Muscle of arm (tissue), 14 donors: ENCODE measurements at places on chromosomes 11 and 22. TPM values are rescaled to one million over a fixed set of nuclear protein-coding genes. Genes with fewer than 3 reads are reported as not detected.

Gene TMPRSS13
- 0.14 TPM for polyA plus RNA-seq

Gene CACNA1I
- polyA plus RNA-seq, result 0.16 TPM

Gene MS4A1
- polyA plus RNA-seq, result 0.67 TPM

Gene C11orf97
- polyA plus RNA-seq, result not detected

Gene CNGA4
- polyA plus RNA-seq, result 0.11 TPM

Gene RTN4RL2
- polyA plus RNA-seq, result 11.5 TPM

Gene ANO1
- polyA plus RNA-seq, result 13.4 TPM

Gene RDX
- polyA plus RNA-seq, result 91.7 TPM

Gene HTR3B
- polyA plus RNA-seq, result 0.11 TPM

Gene PHETA2
- polyA plus RNA-seq, result 22.2 TPM

Gene MMP27
- 2.5 TPM for polyA plus RNA-seq

Gene TMPRSS4
- 0.08 TPM for polyA plus RNA-seq

- DNase-seq, result no peak
These were observed 475.1 kb downstream of the NELL1 start for GRCh38 chr11:21144531-21144930.

GRCh38 chr11:76793391-76794291 is 10.5 kb downstream of the TSKU start:
- no peak for DNase-seq

- no peak for DNase-seq
These were observed 16.2 kb downstream of the API5 start for GRCh38 chr11:43327987-43328386.

GRCh38 chr11:117477721-117478120 is 150.1 kb downstream of the CEP164 start:
- no peak for DNase-seq

DNA sequence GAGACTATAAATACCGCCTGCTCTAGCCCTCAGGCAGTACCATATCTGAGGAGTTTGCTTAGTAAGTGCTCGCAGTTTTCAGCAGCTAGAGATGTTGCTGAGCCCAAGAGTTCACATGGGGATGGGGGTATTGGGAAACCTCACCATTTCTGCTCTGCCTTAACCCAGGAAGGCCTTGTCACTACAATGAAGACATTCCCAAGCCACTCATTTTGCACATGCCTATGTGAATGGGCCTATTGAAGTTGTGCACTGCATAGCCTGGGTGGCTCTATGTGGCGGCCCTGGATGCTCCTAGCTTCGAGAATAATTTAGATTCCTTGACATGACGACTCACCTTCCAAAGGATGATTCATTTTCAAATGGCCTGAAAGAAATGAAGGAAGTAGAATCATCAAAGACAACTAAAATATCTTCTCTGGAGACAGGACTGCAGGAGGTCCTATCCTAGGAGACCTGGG is 163.4 kb downstream of the ADAMTS15 start:
- DNase-seq, result no peak

DNA sequence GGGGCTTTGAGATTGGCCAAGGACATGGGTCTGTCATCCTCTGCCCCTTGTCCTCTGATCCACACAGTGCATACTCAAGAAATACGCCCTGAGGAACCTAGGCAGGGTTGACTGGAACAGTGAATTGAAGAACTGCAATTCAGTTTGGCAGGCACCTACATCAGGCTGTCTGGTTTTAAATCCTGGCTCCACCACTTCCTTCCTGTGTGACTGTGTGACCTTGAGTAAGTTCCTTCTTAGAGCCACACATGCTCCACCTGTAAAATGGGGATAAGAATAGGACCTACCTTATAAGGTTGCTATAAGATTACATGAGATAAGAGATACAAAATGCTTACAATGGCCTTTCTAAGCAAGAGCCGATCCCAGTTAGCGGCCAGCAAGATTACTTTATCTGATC is 15.8 kb upstream of the TCF20 start:
- no peak for DNase-seq

DNA sequence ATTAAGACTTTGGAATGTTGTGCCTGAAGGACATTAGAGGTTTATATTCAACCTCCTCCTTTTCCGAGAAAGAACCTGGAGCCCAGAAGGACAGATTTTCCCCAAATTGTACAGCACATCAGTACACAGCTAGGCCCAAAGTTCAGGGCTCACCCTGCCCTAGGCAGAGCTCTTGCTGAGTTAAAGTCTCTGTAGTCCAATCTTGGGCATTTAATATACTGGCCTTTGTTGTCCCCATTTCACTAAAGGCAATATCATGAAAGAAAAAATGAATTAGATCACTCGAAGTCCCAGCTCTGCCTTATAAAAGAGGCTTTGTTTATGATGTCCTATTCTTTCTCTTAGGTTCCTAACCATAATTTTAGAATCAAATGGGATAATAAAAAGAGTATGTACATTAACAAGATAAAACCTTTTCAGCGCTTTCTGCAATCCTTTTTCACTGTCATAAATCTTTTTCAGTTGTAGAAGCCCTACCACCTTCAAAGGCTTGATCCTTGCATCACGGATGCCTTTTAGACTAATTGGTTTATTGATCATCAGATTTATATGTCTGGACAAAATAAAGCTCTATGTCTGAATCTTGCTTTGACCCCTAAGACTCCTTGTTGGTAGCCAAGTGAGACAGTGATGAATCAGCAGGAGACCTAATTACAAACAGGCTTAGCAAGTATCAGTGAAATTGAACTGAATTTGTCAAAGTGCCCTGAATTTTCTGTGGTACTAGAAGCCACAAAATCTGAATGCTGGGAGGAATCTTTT is 39.8 kb downstream of the RELT start:
- no peak for DNase-seq

DNA sequence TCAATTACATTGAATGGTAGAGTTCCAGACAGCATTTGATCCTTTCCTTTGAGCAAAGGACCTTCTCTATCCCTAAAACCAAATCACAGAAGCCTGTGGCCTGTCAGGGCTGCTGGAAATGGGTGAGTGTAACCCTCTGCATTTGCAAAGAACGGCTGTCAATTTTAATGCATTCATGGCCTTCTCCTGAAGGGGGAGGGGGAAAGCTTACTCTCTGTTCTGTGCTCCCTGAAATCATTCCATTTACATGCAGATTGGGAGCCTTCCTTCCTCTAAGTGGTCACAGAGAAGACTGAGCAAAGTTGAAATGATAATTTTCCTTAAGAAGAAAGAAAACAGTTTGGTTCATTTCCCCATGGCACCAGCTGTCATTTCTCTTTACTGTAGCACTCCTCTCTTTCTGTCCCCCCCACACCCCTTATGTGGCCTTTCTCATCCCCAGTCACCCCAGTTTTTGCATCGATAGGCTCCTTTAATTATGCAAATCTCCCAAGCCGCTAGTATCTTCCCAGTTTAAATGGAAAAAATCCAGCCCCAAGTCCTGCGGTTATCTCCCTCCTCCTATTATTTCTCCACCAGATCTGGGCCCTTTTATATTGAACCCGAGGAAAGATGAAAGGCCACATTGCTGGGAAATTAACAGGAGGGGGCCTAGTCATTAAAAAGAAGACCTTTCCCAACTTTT is 109.4 kb upstream of the KIRREL3 start:
- DNase-seq, result no peak

GRCh38 chr11:2867722-2868505 is 17.7 kb downstream of the CDKN1C start:
- no peak for DNase-seq

- peak; percentile 69 for DNase-seq
These were observed 113.6 kb upstream of the ANO5 start for GRCh38 chr11:22079133-22079872.

- no peak for DNase-seq
These were observed 1.4 kb downstream of the CHKB start for GRCh38 chr22:50581031-50581949.

DNA sequence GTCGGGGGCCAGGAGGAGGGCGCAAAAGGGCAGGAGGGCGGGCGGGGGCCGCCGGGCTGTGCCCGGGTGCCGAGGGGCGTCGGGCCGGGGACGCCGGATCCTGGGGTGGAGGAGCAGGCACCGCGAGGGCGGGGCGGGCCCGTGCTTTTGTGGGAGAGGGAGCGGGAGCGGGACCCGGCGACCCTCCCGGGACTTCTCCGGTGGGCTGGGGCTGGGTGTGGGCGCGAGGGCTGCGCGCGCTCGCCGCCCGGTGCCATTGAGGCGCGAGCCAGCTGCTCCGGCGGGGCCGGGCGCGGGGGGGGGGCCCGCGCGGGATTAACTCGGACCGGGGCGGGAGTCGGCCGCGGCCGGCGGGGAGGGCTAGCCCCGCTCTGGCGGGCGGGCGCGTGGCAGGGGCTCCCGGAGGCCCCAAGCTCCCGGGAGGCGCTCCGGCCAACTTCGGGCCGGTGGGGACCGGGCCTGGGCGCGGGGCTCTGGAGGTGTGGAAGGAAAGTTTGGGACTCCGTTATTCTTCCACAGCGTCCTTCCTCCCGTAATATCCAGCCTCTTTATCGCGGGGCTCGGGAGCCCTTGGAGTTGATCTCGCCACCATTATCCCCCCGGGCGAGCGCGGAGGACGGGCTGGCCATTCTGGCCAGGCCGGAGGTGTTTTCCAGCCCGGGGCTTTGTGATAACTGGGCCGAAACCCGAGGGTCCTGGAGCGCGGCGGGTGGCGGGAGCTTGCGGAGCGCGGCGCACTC is 936 bp downstream of the CECR2 start:
- DNase-seq, result no peak

- DNase-seq, result no peak
These were observed 37.6 kb downstream of the ATXN10 start for GRCh38 chr22:45709060-45709739.

GRCh38 chr11:105155679-105156078 is 16.1 kb upstream of the CARD18 start:
- DNase-seq, result no peak

GRCh38 chr22:24201681-24202614 is 20.7 kb downstream of the SUSD2 start:
- no peak for DNase-seq

DNA sequence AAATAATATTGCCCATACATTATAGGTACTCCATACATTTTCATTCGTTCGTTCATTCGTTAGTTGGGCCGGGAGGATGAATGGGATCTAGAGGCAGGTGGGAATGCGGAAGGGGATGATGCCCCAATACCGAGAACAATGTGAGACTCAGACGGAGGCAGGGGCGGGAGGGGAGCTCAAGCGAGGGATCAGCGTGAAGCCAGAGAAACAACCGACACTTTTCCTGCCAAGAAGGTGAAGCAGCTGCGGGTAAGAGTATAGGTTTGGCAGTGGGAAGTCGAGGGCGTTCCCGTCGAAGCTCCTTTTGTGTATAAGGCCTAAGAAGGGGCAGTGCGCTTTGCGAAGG is 1.1 kb upstream of the ARHGEF17 start:
- DNase-seq, result no peak

- DNase-seq, result no peak
These were observed 39.3 kb downstream of the RIBC2 start for GRCh38 chr22:45452565-45453379.

DNA sequence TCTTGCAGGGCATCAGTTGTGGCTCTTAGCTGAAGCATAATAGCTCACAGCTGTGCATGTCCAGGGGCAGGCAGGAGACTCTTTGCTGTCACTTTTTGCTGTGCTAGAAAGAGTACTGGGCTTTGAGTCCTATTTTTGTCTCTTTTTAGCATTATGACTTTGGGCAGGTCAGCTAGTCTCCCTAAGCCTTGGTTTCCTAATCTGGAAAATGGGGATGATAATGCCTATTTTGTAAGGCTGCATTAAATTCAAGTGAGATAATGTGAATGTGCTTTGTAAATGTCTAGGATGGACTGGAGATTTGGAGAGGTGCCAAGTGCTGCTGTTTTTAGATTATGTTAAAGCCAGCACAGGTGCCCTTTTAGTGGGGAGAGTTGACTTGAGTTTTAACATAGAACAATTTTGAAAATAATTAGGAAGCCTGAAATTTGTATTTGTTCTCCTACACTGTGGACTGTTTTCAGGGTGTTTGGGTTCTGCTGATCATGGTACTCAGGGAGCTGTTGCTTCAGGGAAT is 19.1 kb downstream of the CABIN1 start:
- no peak for DNase-seq

DNA sequence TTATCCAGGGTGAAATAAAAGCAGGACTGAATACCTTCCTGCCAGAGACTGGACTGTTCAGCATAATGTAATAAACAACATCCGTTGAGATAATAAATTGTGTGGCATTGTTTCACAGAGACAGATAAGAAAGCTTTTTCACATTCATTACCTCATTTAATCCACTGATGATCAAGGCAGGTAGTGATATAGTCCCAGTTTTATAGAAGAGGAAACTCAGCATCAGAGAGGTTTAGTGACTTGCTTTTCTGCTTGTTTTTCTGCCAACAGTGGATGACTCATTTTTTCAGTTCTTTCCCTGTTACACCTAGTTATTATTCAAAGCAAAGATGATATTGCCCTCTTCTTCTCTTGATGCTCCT is 4.0 kb downstream of the MYO18B start:
- DNase-seq, result no peak

DNA sequence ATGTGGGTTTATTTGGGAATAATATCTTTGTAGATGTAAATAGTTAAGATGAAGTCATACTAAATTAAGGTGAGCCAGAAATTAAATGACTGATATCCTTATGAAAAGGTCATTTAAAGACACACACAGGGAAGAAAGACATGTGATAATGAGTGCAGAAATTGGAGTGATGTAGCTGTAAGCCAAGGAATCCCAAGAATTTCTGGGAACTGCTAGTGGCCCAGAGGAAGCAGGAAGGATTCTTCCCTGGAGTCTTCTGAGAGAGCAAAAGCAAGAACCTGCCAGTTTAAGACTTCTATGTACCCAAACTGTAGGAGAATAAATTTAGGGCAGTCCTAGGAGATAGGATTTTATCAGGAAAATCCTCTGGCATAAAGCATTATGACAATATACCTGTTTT is 66.9 kb downstream of the LRRC4C start:
- DNase-seq, result no peak

- DNase-seq, result no peak
These were observed 492.8 kb downstream of the INSC start for GRCh38 chr11:15607361-15608036.

DNA sequence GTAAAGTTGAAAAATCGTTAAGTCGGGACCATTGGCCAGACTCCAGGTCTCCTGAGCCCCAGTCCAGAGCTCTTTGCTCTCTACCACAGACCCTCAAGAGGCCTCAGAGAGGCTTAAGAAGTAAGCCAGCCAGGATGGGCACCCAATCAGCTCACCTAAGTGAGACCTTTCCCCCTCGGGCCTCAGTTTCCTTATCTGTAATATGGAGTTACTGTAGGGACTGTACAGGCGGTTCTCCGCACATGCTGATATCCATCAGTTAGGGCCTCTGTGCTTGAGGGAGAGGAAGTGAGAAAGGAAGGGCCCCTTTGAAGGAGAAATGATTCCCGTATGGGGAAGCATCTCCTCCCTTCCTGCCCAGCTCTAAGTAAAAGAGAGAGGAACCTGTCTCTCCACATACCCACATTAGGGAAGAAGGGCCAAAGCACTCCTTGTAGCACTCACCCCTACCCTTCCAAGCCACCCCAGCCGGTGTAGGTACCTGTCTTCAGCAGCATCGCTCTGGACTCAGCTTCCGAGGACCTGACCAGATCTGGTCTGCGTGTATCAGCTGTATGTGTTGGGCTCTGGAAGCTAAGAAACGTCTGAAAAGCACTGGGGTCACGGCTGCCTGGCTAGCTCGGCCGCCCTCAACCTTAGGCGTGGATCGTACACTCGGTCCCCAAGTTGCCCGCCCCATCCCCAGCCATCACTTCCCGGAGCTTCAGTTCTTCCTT is 653 bp downstream of the NAGA start:
- DNase-seq, result no peak

- DNase-seq, result no peak
These were observed 485.4 kb downstream of the SOX6 start for GRCh38 chr11:15870911-15871310.
